ENCODE measurements at places on chromosomes 2 and 18.

DNA sequence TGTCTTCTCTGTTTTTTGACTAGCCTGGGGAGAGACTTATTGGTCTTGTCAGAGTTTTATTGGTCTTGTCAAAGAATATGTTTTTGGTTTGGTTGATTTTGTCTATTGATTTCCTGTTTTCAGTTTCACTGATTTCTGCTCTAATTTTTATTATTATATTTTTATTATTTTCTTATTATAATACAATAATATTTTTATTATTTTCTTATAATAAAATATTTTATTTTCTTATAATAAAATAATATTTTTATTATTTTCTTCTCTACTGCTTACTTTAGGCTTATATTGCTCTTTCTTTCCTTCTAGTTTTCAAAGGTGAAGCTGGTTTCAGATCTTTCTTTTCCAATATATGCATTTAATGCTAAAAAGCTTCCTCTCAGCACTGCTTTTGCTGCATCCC is 62.0 kb downstream of the TRAPPC12 start:
- no peak for DNase-seq

GRCh38 chr2:238150686-238151085 is 8.1 kb upstream of the ERFE start:
- DNase-seq = no peak

- no peak for DNase-seq
Observed at GRCh38 chr2:205708231-205708631, 25.9 kb downstream of the NRP2 start.

DNA sequence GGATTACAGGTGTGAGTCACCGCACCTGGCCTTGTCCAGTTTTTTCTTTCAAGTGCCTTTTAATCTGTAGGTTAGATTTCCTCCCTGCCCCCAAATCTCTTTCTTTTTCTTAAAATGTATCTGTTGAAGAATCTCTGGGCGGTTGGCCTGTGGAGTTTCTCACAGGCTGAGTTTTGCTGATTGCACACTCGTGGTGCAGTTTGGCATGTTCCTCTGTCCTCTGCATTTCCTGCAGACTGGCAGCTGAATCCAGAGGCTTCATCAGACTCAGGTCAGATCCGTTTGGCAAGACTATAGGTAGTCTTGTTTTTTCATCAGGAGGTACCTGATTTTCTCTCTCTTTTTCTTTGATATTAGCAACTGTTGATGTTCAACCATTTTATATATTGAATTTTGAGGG is 5.5 kb downstream of the CASP10 start:
- DNase-seq = no peak
